ENCODE measurements at places on chromosomes 1 and 21.

DNA sequence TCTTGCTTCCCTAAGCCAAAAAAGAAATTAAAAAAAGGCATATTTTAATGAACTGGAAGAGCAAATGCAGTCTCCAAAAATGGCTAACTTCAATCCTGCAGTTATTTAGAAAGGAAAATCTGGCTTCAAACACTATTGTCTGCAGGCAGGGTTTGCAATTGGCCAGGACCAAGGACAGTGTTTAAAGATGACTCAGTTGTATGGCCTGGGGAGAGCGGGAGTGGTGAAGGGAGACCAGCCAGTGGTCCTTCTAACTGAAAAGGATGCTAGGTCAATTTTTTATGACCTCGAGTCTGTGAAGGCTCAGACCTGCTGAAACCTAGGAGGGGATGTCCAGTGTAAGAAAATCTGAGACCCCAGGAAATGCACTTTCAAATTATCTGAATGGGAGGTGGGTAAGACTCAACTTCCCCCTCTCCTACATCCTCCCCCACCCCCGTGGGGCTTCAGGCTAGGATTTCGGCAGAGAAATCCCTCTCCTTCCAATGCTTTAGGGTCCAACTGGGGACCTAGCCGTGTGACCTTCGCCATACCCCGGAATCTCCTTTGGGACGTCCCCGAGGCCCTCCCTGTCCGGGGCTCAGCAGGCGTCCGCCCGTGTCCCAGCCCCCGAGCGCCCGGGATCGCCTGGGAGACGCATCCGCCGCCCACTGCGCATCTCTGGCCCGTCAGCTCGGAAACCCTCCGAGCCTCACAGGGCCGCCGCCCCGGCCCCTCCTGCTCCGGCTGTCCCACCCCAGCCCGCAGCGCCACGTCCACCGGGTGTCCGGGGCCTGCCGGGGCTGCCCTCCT, 602 bp upstream of the RIMKLA start:
- peak; percentile 0 for DNase-seq

DNA sequence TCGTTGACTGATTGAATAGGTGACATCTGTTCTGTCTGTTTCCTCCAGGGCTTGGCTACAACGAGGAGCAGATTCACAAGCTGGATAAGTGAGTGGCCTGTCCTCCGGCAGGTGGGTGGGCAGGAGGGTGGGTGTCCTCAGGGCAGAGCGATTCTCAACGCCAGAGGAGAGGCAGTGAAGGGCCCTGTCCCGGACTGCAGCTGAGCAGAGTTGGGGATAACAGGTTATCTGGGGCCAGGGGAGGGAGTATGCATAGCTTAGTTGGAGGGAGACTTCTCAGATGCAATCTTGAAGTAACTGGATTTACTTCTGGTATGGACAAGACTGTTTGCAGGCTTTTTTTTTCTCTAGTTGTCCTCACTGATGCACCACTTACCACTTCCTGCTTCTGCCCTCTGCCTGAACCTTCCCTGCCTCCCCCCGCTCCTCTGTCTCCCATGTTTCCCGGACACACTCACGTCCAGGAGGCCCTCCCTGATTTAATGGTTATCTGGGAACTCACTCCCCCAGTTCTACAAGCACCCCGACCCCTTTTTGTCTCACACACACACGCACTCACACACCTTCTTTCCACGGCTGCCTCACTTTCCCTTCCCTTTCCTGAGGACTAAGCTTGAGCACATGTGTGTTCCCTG, 16.4 kb upstream of the RASSF5 start:
- DNase-seq = no peak

- no peak for DNase-seq
Measured at GRCh38 chr21:35179990-35180540, 131.0 kb upstream of the RUNX1 start.

DNA sequence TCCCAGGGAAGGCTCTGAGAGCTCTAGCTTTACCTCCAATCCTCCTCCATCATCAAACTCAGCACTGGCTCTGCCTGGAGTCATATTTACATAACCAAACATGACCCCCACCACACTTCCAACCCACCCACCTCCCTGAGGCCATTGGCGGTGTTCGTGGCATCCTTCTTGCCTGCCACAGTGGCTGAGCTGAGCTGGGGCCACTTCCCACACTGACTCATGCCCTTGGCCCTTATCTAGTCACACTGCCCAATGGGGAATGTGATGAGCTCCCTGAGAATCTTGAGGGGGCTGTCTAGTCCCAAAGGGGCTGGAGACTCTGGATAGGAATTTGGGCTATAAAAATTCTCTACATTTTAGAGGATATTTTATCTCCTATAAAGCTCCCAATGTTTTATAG, 230.9 kb upstream of the IRF2BP2 start:
- no peak for DNase-seq

DNA sequence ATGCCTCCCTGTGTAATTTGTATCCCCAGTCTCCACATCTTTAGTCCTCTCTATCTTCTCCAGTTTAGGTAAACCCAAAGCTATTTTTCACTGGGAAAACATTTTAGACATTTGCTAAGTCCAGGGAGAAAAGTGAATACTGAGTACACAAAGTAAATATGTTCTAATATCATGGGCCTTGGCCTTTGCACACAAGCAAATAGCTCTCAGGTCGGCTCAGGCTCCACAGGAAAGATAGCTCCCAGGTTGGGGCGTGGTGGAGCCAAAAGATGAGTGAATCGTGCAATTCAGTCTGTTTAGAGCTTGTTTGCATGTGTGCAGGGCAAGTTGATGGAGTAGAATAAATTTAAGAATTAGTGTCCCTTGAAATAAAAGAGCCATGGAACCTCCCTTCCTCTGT, 7.9 kb downstream of the RGSL1 start:
- DNase-seq = no peak

DNA sequence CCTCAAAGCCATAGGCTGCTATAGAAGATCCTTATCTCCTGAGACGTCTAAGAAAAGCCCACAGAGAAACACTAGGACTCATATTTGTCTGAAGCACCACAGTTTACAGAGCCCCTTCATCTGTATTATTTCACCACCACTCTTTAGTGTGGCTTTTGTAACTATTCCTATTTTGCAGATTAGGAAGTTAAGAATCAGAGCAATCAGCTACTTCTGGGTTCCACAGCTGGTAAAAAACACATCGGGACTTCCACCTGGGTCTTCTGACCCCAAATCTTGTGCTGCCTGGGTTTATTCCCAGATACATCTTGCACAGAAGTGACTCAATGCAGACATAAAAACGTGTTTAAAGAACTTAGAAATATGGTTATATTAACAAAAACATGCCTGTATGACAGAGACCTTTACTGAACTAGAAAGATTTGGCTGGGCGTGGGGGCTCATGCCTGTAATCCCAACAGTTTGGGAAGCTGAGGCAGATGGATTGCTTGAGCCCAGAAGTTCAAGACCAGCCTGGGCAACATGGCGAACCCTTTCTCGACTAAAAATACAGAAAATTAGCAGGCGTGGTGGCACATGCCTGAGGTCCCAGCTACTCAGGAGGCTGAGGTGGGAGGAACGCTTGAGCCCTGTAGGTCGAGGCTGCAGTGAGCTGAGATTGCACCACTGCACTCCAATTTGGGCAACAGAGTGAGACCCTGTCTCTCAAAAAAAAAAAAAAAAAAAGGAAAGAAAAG, 40.9 kb downstream of the ELK4 start:
- no peak for DNase-seq

GRCh38 chr1:24451746-24452145, 36.1 kb downstream of the NIPAL3 start:
- DNase-seq = no peak

DNA sequence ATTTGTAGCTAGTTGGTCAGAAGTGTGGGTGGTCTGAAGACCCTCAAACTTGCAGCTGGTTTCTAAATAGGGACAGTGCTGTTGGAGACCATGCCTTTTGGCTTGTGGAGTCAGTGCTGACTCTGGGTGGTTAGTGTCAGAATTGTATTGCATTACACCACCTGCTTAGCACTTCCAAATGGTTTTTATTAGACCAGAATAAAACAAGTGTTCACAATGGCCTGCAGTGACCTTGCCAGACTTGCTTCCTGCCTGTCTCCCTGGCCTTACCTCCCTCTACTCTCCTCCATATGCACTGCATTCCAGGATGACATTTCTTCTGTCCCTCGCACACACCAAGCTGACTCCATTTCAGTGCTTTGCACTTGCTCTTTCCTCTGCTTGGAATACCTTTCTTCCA, 72.7 kb upstream of the CNIH3 start:
- DNase-seq = no peak

DNA sequence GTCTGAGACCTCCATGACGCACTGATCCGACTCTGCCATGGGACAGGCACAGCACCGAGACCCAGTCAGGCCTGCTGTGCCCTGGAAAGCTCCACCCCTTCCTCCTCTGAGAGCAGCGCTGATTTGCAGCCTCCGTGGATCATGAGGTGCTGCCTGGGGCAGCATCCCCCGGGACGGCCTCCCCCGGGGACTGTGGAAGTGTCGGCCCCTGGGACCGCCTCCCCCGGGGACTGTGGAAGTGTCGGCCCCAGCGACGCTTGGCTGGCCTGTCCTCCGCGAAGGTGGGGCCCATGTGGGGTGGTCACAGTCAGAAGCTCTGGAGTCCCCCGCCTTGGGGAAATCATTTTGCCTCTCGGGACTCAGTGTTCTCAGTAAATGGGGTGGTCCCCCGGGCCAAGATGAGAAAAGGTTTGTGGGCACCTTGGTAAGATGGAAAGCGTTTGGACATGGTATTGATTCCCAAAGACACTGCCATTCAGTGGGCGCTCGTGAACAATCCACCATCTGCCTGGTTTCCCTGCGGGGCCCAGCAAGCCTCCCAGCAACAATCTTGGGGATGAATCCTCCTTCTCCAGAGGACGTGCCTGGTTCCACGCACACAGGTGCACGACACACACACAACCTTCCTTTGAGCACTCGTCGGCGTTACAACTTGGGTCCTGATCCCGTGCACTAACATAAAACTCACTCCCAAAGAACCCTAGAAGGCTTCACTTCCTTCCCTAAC, 3.0 kb downstream of the TFF2 start:
- no peak for DNase-seq

GRCh38 chr1:15627343-15627988, 10.2 kb downstream of the DDI2 start:
- peak; percentile 11 for DNase-seq

- no peak for DNase-seq
Measured at GRCh38 chr1:239963856-239964255, 127.8 kb upstream of the FMN2 start.

DNA sequence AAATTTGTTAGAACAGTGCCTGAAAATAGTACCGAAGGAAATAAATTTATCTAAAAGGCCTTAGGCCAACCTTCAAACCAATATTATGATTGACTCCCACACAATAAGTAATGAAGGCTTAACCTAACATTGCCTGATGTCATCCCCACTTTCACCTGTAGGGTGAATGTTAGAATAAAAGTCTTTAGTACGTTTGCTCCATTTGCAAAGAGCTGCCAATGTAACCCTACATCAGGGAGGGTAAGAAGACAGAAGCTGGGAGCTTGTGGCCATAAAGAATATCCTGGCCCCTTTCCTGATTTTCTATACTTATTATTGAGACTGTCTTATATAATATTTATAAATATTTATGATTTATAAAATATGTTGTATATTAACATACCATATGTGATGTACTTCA, 661.8 kb upstream of the CXADR start:
- no peak for DNase-seq

GRCh38 chr1:37169743-37170275, 135.5 kb upstream of the GRIK3 start:
- DNase-seq = no peak

- peak; percentile 62 for DNase-seq
Measured at GRCh38 chr1:91731815-91732214, 154.1 kb downstream of the TGFBR3 start.

- no peak for DNase-seq
Measured at GRCh38 chr1:153687346-153688125, 9.0 kb downstream of the NPR1 start.

- DNase-seq = no peak
Measured at GRCh38 chr21:15495965-15496364, 233.8 kb upstream of the USP25 start.

DNA sequence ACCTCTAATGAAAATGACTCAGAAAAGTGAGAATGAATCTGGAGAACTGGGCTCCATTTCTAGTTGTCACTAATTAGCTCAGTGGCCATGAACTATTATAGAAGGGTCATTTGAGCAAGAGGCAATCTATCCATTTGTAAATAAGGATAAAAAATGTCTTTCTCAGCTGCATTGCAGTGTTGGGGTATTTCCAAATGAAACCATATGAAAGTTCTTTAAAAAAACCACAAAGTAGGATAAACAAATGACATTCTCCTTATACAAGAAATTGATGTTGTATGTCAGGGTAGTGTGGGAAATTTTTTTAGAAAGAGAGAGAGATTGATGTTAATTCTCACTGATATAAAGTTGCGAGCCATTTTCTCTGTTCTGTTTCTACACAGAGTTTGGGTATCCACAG, 26.0 kb downstream of the FMO3 start:
- DNase-seq = no peak

DNA sequence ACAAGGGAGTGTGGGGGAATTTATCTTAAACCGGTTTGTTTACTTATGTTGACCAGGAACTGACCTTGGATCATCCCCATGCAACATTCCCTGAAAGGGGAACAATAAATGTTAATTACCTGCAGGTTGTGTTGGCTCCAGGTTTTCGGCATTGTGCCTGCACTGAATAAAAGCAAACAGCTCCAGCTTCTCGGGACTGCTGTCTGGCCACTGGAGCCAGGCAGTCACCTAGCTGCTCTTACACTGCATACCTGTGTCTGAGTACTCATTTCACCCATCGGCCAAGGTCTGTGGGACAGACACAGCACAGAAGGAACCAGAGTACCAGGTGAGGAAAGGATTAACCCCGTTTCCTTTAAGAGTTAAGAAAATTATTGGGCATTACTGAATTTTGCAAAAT, 32.7 kb upstream of the CTBS start:
- no peak for DNase-seq

DNA sequence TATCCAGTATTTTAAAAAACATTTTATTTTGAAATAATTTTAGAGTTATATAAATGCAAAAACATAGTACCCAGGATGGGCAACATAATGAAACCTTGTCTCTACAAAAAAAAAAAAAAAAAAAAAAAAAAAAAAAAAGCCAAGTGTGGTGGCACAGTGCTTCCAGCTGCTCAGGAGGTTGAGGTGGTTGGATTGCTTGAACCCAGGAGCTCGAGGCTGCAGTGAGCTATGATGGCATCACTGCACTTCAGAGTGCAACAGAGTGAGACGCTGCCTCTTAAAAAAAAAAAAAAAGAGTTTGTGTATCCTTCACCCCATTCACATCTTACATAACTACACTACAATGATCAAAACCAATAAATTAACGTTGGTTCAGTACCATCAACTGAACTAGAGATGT, 115.6 kb upstream of the KIF26B start:
- DNase-seq = no peak

- DNase-seq = no peak
Measured at GRCh38 chr1:116586741-116587143, 15.9 kb upstream of the CD58 start.

GRCh38 chr1:7076572-7076971, 291.3 kb downstream of the CAMTA1 start:
- no peak for DNase-seq

GRCh38 chr1:63663301-63663700, 70.1 kb downstream of the PGM1 start:
- DNase-seq = no peak

DNA sequence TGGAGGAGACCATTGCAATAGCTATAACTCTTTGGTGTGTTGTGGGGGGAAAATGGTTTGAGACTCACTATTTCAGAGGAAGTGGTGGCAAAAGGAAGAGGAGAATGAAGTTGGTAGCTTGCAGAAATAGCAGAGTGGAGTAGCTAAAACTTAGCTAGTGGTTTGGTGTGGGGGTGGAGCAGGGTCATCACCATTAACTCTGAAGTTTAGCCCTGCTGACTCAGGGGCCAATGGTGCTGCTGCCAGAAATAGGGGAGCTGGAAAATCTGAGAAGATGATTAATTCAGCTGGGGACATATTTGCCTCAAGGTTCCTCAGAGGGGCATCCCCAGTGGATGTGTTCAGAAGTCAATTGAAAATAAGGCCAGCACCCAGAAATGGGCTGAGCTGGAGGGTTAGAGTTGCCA, 65.4 kb downstream of the RUNX1 start:
- DNase-seq = peak; percentile 78
